GM23248 (cell line): ENCODE measurements at places on chromosomes 12 and 14.

- no peak for DNase-seq
Measured at GRCh38 chr14:24851406-24851805, 198.5 kb downstream of the STXBP6 start.

DNA sequence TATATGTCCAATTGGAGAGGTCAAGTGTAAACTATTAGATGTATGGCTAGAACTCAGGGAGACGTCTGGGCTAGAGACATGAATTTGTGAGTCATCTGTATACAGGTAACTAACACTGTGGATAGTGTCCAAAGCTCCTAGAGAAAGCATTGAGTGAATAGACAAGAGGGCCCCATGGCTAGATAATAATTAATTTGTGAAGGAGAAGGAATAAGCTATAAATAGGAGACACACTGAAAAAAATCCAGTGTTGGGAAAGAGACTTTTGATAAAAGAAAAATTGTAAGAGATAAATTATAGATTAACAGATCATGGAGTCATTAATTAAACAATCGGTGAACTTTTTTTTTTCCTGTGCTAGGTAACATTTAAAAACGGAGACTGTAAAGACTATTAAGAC is 326.6 kb upstream of the PRICKLE1 start:
- DNase-seq = no peak

- no peak for DNase-seq
Measured at GRCh38 chr12:123919980-123920360, 52.7 kb downstream of the CCDC92 start.

- no peak for DNase-seq
Measured at GRCh38 chr14:68172216-68172615, 352.6 kb downstream of the RAD51B start.

- no peak for DNase-seq
Measured at GRCh38 chr14:83372271-83372670, 1838.6 kb upstream of the SEL1L start.

DNA sequence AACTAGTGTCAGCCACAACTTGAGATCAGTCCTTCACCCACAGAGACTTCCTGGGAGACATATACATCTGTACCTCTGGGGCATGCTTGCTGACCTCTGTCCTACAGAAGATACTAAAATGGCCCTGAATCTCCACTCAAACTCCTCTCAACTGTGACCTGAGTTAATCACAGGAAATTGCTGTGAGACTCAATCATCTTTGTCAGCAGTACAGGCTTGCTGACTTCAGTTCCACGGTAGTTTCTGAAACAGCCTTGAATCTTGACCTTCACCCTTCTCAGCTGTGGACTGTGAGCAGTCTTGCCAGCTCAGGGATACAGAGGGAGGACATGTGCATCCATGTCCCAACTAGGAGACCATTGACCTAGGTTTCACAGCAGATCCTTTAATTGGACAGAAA is 1.4 kb upstream of the KLRC1 start:
- DNase-seq = no peak
